ENCODE measurements at places on chromosomes 6 and 20.

DNA sequence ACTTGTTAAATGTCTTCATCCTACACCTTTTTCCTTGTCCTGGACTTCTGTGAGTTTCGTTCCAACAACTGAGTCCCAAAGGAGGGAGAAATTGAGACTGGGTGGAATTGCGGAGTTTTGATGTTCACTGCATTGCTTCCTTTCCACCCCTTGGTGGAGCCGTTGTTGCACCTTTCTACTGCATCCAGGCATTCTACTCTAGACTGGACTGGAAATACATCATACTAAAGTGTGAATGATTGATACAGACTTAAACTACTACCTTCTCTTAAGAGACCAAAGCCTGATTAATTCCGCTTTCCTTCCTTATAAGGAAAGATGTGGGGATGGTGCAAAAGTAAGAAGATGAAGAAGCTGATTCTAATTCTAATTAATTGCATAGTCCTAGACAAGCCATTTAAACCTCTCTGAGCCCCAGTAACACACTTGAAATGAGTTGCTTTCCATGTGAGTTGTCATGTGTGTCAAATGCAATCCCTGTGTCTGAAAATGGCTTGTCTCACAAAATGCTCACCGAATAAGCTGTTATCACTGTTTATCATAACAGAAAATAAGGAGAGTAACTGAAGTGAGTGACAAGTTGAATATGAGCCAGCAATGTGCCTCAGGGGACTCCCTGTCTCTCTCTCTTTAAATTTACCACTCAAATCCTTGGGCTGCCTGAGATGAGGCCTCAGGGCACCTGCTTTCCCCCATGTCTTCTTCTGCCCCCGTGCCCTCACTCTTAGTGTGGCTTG lies 338.3 kb upstream of the CHD6 start:
- DNase-seq, result peak; percentile 14

GRCh38 chr6:25324066-25324762 lies 45.0 kb downstream of the CARMIL1 start:
- DNase-seq, result no peak

DNA sequence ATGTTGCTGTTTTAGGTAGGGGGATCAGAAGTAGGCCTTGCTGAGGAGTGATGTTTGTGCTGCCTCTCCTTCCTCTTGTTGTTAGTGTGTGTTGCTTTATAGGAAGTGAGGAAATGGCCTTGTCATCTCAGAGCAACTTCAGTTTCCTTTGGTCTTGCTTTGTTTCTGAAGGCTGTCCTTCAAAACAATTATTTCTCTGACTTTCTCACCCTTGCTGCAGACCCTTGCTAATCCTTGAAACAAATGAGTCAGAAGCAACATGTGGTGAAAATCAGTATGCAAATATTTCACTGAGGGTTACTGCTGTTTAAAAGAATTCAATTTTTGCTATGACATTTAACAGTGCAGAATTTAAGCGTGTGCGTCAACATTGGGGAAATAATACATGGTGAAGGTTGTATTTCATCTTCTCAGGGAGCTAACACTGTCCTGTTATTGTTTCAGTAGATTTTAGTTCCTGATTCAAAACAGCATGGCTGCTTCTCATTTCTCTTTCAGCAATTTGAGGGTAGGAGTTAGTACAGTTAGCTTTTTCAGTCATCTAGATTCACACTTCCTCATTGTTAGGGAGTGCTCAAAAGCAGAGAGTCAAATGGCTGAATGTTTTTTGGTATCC lies 13.8 kb downstream of the RNF144B start:
- no peak for DNase-seq

GRCh38 chr20:23532533-23532932 lies 35.8 kb downstream of the CST9L start:
- no peak for DNase-seq

GRCh38 chr6:37155394-37156312 lies 14.3 kb upstream of the PIM1 start:
- no peak for DNase-seq

- no peak for DNase-seq
Observed at GRCh38 chr6:106461084-106461483, 100.6 kb downstream of the CRYBG1 start.

DNA sequence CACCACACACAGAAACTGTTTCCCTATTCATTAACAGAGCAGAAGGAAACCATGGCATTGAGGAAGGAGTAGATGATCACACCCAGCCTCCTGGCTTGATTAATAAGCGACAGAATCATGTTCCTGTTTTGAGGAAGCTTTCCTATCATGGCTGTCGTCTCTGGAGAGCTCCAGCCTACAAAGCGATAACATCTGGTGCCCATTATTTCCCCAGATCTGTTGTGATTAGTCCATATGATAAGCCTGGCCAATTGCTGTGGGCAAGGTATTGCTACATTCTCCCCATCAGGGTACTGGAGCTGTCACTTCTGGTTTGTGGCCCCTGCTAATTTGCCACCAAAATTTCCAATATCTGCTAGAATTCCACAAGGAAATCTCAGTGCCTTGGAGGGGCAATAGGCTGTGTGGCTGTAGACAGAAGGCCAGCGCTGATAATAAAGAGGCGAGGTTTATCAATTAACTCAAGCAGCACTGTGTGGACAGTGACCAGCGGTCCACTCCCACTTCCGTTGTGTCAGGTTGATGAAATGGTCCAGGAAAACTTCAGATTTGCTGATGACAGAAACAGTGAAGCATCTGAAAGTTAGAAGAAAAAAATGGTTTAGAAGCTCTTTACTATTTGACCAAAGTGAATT lies 66.4 kb downstream of the OLIG3 start:
- DNase-seq, result no peak

DNA sequence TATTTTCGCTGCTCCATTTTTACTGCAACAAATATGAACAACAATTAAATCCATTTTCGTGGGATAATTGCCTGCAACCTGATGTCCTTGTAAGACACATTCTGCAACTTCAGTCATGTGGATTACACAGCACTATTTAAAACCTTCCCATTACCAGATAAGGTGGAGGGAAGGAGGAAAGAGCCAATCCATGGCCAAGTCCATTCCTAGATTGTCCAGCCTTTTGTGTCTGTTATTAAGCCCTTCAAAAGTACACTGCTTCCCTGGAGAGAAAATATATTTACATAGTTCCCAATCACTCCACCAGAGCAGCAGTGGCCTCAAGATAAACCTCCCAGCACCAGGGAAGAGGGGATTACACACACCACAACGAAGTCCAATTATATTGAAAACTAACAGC lies 347.9 kb downstream of the CDH26 start:
- no peak for DNase-seq

DNA sequence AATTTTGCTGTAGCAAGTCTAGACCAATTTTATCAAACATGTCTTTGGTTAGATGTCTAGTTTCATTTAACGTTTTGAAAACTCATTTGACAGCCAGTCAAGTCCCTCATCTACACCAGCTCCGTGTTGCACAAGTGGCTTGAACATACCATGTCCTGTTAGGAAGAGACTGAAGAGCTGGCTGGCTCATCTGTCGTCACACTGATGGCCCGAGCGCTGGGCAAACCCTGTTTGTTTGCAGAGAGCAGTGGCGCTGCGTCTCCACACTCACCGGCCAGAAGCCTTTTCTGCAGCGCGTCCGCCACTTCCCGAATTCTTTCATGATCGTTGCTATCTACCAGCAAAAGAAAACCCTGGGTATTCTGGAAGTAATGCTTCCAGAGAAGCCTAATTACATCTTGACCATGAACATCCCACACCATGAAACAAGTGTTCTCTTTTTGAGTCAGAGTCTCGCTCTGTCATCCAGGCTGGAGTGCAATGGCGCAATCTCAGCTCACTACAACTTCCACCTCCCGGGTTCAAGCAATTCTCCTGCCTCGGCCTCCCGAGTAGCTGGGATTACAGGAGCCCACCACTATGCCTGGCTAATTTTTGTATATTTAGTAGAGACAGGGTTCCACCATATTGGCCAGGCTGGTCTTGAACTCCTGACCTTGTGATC lies 10.7 kb upstream of the TCFL5 start:
- no peak for DNase-seq

DNA sequence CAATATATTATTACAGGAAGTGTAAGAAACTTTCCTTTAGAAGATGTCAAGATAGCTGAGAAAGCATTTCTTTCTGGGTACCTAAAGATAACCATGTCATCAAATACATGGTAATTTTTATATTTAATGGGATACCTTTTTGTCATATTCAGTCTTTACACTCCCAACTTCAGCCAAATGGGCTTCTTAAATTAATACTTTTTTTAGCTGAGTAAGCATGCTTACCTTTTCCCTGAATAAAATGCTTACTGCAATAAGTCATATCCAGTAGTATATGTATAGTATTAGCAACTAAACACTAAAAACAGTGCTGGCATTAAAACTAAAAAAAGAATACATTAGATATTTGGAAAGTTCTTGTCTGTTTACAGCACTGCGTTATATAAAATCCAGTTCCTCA lies 17.4 kb upstream of the PBOV1 start:
- no peak for DNase-seq

- peak; percentile 37 for DNase-seq
Observed at GRCh38 chr6:5025911-5026819, 22.3 kb upstream of the RPP40 start.

- DNase-seq, result no peak
Observed at GRCh38 chr20:44640522-44640921, 11.0 kb downstream of the ADA start.

DNA sequence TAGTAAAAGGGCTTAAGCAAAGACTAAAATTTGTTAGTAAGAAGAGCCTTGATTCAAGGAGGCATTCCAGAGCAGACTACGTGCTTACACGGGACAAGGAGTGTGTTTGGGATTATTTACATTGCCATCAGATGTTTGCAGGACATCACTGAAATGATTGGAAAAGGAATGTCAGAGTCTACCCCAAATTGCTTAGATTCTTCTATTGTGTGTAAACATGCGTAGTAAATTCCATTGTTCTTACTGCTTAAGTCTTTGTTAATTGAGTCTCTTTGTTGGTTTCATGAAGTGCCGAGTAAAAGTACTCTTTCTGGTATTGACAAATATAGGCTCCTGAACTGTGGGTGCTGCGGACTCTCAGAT lies 60.5 kb downstream of the CD83 start:
- DNase-seq, result no peak

DNA sequence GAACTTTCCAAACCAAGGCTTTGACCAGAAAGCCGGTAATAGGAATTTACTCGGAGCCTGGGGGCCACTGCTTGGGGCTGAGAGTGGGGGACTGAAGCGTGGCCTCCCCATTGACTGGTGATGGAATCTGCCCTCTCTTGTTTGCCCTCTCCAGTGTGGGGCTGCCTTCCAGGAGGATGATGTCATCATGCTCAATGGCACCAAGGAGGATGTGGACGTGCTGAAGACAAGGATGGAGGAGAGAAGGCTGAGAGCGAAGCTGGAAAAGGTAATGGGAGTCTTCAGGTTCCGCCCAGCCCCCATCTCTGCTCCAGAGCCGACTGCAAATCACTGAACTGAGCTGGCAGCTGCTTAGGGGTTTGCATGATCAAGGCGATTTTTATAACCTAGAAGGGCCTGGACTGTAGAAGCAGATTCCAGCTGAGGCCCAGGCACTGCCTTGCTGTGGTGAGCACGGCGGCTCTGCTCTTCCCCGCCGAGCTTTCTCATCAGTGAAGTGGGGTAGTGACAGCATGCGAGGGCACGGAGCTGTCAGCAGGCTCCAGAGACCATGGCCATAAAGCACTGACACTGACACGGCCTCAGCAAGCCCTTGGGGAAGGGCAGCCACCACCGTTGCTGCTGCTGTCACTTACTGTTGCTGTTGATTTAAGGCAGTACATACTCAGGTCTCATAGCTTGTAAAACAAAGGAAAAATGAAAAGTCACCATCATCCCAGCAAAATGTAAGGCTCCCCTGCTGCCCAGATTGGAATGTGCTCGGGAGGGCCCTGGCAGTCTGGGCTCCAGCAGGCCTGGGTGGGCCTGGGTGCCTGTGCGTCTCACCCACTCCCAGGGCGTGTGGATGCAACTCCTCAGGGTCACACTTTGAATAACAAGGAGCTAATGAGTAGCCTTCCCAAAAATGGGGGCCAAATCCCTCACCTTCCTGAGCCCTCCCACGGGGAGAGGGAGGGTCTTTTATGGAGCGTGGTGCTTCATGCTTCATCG lies 11.1 kb upstream of the FAM209A start:
- DNase-seq, result no peak

DNA sequence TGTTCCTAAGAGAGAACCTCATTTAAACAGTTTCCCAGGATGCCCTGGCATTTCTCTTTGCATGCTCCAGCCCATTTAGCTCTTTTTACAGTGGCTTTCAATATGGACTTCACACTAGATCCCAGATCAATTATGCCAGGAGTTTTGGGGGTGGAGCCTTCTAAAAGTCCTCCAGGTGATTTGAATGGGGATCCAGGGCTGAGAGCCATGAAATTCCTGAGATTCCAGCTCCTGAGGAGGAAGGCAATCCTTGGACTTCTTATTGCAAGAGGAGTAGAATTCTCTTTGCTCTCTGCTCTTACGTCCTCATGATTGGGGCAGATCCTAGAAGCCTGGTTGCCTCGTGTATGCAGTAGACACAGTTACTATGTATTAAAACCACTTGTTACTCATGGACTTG lies 184.2 kb downstream of the DHX35 start:
- DNase-seq, result no peak

DNA sequence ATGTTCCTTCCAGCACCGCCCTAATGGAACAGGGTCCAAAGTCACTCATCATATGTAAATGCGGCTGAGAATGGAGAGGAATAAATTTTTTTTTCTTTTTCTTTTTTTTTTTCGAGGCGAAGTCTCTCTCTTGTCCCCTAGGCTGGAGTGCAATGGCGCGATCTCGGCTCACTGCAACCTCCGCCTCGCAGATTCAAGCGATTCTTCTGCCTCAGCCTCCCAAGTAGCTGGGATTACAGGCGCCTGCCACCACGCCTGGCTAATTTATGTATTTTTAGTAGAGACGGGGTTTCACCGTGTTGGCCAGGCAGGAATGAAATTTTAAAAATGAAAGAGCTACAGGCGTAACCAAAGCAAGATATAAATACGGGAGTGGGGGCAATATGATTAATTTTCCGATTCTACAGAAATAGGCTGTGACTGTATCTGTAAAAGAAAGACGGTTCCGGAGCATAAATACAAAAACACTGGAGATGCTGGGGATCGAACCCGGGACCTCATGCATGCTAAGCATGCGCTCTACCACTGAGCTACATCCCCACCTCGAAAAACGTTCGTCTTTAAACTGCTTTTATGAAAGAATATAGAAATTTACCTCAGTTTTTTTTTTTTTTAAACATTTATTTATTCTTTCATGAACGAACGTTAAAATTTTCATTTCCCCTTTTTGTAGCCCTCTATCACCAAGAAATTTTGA lies 132.2 kb downstream of the GPX5 start:
- peak; percentile 2 for DNase-seq

DNA sequence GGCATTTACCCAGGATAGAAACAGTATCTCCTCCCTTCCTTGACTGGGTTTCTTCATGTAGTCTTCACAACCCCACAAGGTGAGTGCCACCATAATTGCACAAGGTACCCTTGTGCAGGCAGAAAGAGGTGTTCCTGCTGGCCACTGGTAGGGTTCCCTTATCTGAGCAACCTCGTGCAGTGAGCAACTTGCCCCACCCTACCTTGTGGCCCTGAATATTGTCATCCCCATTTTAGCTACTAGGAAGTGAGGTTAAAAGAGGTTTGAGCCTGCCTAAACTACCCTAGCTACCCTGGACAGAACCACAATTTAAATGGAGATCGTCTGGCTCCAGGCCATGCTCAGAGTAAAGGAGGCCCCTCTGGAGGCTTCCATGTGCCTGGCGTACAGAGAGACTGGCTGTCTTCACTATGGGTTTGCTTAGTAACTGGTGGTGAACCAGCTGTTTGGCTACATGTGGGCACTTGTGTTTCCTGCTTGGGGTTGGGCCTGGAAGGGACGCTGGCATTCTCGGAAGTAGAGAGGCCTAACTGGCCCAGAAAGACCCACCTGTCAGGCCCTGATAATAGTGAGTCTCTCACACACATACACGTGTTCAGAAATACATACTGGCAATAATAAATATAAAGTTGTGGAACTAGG lies 148.8 kb downstream of the LRFN2 start:
- DNase-seq, result no peak

Measured in small intestine (tissue), 16 donors.